CD4-positive, alpha-beta memory T cell (primary cell): ENCODE measurements at places on chromosomes 5 and 9. TPM values are rescaled to one million over a fixed set of nuclear protein-coding genes. Genes with fewer than 3 reads are reported as not detected.
A peak's percentile ranks its signal among the peaks of the same experiment; 100 is the strongest.

The LCN1 gene
- total RNA-seq: not detected

The SPAG8 gene
- 5.7 TPM for total RNA-seq

The ZNF879 gene
- total RNA-seq: 15.9 TPM

The CER1 gene
- total RNA-seq: not detected

The SLIT3 gene
- total RNA-seq: not detected

The RNF208 gene
- 1.3 TPM for total RNA-seq

The ZNF658 gene
- total RNA-seq: 10.2 TPM

DNA sequence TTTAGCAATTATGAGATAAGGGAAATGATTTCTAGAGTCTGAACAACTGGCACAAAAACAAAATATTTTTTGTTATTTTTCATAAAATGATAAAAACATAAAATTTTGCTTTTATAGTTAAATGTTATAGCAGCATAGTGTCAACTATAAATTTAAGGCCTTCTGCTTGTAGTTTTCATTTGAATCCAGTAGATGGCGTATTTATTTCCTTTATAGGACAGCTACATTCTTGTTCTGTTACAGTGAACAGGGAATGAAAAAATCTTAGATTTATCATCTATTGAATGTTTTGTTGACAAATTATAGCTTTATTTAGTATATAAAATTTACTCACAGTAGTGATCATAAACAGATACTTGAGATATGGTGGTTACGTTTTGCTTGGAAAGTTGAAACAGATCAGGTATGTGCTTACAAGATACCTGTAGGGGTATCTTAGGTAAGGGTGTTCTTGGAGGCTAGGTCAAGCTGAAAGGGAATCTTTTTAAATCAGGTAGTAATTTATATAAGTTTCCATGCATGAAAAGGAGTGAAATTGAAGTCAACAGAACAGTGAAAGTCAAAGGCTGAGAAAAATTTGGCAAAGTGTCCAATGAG lies 239.3 kb upstream of the GRIN3A start:
- DNase-seq: no peak

GRCh38 chr9:138022121-138022741 lies 144.6 kb downstream of the CACNA1B start:
- DNase-seq: peak; percentile 5

DNA sequence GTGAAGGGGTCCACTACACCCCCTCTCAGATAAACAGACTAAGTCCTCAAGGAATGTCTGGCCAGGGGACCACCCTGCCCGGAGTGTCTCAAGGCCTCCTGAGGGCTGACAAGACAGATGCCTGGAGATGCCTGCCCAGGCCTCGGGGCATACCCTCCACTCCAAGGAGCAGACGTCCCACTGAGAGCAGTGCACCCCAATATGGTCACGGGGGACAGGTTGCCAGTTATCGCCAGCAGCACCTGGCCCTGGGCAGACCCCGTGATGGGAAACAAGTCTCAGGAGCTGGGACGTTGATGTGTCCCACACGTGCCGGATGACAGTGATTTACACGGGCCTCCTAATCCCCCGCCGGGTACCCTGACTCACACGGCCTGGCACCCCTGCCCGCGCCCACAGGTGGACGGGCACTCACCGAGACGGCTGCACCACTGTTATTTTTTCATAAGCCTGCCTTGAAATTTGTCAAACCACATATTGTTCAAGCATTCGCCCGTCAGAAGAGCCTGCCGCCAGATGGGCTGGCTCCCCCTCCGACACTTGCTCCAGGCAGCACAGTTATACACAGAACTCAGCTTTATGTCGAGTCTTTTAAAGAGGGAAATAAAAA lies 43.9 kb downstream of the BARX1 start:
- DNase-seq: no peak

- DNase-seq: no peak
Measured at GRCh38 chr5:172050080-172050479, 43.6 kb upstream of the FBXW11 start.

DNA sequence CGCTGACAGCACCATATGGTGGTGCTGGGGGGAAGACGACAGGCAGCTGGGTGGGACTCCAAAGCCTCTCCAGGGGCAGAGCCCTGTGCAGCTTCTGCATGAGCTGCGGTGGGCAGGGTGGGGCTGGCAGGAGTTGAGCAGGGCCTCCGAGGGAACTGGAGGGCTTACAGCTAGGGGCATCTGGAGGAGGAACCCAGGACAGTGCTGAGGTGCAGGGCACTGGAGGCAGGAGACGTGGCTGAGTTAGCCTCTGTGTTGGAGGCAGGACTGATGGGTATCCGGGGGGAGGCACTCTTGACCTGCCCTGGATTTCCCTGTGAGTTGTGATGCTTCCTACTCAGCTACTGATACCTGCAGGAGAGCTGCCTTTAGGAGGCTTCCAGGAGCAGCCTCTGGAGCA lies 45.0 kb downstream of the TENT4A start:
- no peak for DNase-seq

DNA sequence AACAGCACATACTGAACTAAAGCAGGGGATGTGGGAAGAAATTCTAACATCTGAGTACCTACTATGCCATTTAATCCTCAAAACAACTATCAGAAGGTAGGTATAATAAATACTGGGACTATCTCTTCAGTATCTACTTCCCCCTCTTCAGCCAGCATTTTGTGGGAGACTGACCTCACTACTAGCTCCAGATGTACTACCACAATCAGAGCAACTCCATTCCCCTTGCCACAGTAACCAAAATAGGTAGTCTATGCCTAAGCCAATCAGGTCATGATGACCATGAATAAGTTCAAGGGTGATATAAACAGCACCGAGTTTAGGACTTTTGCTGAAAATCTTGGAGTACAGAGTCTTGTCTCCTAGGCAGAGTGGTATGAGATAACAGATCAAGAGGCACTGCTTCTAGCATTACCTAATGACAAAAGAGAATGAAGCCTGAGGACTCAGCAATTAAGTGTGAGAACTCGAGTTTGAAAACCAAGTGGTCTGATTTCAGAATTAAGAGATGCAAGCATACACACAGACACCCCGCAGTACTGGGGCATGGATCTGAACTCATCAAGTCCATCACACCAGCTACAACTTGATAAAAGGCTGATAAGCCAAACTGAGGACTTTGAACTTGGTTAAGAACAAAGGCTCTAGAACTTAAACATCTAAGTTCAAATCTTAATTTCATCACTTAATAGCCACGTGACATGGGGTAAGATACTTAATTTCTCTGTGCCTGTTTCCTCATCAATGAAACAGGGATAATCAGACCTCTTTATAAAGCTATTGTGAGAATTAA lies 9.7 kb downstream of the FNIP1 start:
- DNase-seq: no peak

GRCh38 chr5:174045470-174046025 lies at the start of gene NSG2:
Gene NSG2, plus strand, starts transcription at chr5:174045706. Its CDS starts 1,050 bp downstream, at chr5:174046756.
- no peak for DNase-seq

- no peak for DNase-seq
Measured at GRCh38 chr5:168482361-168482760, 3.9 kb upstream of the RARS1 start.

DNA sequence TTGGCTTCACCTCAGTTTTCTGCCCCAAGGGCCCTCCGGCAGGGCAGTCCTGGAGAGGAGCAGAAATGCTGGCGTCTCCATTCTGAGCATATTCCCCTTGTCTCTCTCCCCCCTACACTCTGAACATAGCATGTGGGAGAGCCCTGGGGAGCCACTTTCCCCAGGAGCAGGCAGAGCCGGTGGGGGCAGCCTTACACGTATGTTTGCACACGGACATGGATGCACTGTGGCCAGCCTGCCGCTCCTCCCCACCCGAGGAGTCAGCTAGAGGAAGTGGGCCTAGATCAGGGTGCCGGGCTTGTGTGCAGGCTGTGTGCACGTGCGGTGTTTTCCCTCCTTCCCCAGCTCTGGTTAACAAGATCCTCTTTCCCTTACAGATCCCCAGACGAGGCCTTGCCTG lies 25.4 kb upstream of the POMT1 start:
- DNase-seq: no peak

DNA sequence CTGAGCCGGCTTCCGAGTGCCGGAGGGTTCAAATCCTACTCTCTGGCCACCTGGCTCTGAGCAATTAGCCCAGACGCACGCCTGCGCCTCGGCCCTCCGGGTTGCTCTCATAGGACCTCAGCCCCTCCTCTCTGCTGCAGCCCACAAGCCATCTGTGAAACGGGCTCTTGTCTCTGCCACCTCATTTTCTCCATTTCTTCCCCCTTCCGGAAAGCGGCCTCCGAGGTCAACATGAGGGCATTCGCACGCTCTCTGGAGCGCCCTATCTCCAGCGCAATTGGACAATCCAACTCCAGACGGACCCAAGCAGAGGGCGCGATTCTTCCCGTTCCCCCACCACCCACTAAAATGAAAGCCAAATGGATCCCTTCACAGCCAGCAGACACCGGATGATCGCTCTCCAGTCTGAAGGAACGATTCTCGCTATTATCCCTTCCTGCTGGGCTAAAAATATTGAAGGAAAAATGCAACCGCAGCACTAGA lies 41.5 kb downstream of the VAV2 start:
- DNase-seq: no peak

DNA sequence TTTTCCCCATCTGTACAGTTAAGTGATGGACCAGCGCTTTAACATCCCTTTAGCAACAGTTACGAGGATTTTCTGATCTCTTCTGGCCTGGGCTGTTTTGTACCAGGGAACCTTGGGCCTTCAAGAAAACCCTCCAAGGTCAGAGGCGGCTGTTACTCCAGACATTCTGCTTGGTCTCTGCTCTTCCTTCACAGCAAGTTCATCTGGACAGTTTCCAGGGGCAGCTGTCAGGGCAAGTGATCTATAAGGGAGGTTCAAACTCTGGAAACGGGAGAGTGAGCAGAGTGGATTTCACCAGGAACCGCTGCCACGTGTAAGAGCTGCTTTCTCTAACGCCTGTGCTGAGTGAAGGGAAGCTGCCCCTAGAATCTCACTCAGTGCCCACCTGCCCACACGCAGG lies 36.7 kb downstream of the ZNF618 start:
- no peak for DNase-seq

- peak; percentile 37 for DNase-seq
Measured at GRCh38 chr5:170434966-170435605, 45.9 kb upstream of the KCNMB1 start.

GRCh38 chr9:130886981-130887380 lies 9.6 kb downstream of the QRFP start:
- DNase-seq: no peak

- DNase-seq: no peak
Measured at GRCh38 chr9:127523312-127523851, 72.1 kb downstream of the LRSAM1 start.

DNA sequence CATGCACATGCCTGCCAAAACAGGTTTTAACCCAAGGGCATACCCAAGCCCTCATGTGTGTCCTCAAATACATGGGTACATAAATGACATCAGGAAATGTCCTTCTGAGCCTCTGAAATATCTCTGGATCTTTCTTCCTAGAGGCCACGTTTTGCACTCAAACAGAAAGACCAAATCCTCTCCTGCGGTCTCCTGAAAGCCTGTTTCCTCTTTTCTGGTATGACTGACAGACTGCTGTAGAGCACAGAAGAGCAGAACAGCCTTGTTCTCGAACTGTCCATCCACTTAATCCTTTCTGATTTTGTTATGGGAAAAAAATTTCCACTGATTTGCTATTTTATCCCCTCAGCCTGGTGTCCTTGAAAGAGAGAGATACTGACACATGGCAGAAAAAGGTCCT lies 107.2 kb downstream of the ASTN2 start:
- DNase-seq: no peak

DNA sequence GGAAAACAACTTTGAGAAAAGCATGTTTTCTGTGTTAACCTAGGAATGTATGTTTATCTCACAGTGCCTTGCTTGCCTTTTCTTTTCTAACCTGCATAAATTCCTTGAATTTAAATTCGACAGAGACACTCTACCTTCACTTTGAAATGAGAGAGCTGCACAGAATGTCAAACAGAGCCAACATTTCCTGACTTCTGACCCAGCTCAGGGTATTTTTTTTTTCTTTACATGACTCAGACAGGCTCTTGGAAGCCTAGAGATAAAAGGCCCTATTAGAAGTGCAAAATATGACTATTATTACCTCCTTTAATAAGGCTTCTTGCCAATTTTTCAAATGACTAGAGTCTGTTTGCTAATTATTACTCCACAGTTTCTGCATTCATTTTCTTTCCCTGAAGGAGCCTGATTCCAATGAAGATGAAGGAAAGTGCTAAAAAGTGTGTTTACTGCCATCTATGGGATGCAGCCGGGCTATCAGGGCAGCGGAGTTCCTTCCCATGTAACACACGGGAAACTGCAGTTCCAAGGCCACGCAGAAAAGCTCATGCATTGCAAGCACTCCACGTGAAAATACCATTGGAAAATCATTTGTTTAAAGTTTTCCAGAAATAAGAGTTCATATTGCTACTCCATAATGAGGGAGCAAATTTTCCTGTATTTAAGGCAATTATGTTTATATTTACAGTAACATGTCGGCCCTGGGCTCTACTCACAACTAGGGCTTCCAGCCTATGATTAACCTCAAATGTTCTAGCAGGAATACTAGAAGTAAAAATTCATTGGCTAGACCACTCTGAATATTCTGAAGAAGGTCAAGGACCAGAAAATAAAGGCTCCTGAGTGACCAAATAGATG lies 485.6 kb downstream of the ZSWIM6 start:
- DNase-seq: no peak

DNA sequence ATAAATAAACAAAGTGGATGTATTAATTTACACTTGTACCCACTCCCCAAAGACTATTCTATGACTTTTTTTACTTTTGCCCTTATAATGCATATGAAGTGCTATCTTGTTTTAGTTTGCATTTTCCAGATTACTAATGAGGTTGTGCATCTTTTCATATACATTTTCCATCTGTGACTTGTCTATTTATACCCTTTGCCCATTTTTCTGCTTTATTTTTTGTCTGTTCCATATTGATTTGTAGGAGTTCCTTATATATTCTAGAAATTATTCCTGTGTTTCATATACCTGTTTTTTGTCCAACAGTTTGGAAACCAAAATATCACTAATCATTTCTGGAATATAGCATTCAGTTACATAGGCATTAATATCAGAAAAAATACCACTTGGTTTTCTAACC lies 54.0 kb upstream of the SLC30A5 start:
- DNase-seq: no peak

- DNase-seq: no peak
Measured at GRCh38 chr5:6446042-6446441, 2.6 kb upstream of the UBE2QL1 start.

GRCh38 chr5:123294544-123294943 lies 128.7 kb downstream of the CEP120 start:
- no peak for DNase-seq

- no peak for DNase-seq
Measured at GRCh38 chr5:158737536-158738027, 362.1 kb downstream of the EBF1 start.

DNA sequence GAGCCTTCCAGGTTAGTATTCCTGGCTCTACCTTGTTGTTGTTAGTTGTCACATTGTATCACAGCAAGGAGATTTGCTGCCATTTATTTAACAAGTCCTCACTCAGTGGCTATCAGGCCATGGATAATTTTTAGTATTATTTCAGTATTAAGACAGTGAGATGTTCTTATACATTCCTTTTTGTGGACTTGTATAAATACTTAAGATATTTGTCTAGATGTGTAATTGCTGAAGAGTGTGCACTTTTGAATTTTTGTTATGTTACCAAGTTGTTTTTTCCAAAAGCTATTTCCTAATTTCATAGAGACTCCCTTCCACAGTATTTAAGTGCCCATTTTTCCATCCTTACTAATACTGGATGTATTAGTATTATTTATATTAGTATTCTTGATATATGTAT lies 22.0 kb downstream of the SLC36A1 start:
- no peak for DNase-seq
